ENCODE measurements at places on chromosomes 3 and 15. TPM values are rescaled to one million over a fixed set of nuclear protein-coding genes. Genes with fewer than 3 reads are reported as not detected.

The ADAMTS17 gene
- 0.30 TPM for total RNA-seq

The SNRK gene
- total RNA-seq, result 10.0 TPM

The CYP1A2 gene
- total RNA-seq, result not detected

The NOX5 gene
- total RNA-seq, result not detected

The NRG4 gene
- not detected for total RNA-seq

The CCDC39 gene
- total RNA-seq, result not detected

The FAM43A gene
- 1.8 TPM for total RNA-seq

The CCNB2 gene
- total RNA-seq, result 141 TPM

The TMEM212 gene
- not detected for total RNA-seq

The GUCA1C gene
- total RNA-seq, result not detected

The TBC1D23 gene
- 46.6 TPM for total RNA-seq

The CSTA gene
- total RNA-seq, result 1.0 TPM

The THPO gene
- total RNA-seq, result not detected

The SLC28A1 gene
- not detected for total RNA-seq

The LRRC31 gene
- not detected for total RNA-seq

The CPLX3 gene
- not detected for total RNA-seq

The LRTM1 gene
- total RNA-seq, result not detected

The DAZL gene
- not detected for total RNA-seq

The NR1I2 gene
- total RNA-seq, result under 0.01 TPM

The UNC13C gene
- not detected for total RNA-seq

The FOXB1 gene
- not detected for total RNA-seq

The ABHD6 gene
- total RNA-seq, result 6.1 TPM

The ALG1L2 gene
- not detected for total RNA-seq

The ADAMTS7 gene
- 5.0 TPM for total RNA-seq

The TGM5 gene
- not detected for total RNA-seq

The KNG1 gene
- total RNA-seq, result not detected

The FBLN2 gene
- 15.9 TPM for total RNA-seq

The PAK6 gene
- 3.5 TPM for total RNA-seq

The SLC25A36 gene
- total RNA-seq, result 34.3 TPM

The KBTBD13 gene
- not detected for total RNA-seq

The MGA gene
- total RNA-seq, result 7.7 TPM

The GATM gene
- 0.15 TPM for total RNA-seq

The GOLGA8S gene
- not detected for total RNA-seq

The XXYLT1 gene
- 15.5 TPM for total RNA-seq

The ALDH1A3 gene
- total RNA-seq, result 16.0 TPM

The CCR3 gene
- not detected for total RNA-seq

The SLC12A1 gene
- not detected for total RNA-seq

The CDCP1 gene
- total RNA-seq, result 23.2 TPM

The LAMB2 gene
- total RNA-seq, result 215 TPM

The RASGRP1 gene
- total RNA-seq, result not detected

The ECE2 gene
- total RNA-seq, result not detected

The DNAJB8 gene
- not detected for total RNA-seq

The PATL2 gene
- total RNA-seq, result not detected

The PLSCR2 gene
- not detected for total RNA-seq

The TMCO5A gene
- total RNA-seq, result not detected

The MGLL gene
- total RNA-seq, result 49.4 TPM

The TRAIP gene
- 10.3 TPM for total RNA-seq

The NR2E3 gene
- not detected for total RNA-seq

The SOX14 gene
- not detected for total RNA-seq

The B3GNT5 gene
- 29.9 TPM for total RNA-seq

The ZNF106 gene
- 20.2 TPM for total RNA-seq

Data from bronchus fibroblast of lung (primary cell).